ENCODE measurements at places on chromosomes 12 and 14.

DNA sequence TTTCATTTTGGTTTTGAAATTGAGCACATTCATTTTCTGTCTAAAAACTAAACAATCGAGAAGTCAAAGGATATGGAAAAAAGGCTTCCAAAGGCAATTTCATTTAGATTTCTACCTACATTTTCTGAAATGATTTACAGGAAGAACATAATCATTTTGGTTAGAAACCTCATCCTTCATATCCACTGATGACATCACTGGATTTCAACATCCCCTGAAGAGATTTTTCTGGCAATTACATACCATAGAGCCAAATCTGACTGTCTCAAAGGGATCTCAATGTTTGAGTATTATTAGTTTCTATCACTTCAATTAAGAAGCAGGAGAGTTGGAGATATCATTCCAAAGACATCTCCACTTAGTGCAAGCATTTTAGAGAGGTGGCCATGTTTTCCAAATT is 137.8 kb downstream of the TTC7B start:
- DNase-seq, result no peak

- DNase-seq, result no peak
Observed at GRCh38 chr12:28876196-28876798, 272.8 kb upstream of the FAR2 start.

DNA sequence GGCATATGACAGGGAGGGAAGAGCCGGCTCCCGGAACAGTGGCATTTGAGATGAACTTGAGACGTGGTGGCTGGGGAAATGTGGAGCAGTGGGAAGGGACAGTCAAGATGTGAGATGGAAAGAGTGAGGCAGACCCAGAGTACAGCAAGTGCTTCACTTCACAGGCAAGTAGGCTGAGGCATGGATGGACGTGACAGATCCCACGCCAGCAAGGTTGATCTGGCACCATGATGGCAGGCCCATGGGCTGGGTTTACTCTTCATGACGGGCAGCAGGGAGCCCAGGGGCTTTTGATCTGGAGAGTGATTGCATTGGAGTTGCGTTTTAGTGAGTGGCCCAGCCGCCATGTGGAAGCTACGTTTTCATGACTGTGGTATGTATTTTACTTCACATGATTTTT is 17.9 kb upstream of the EML1 start:
- DNase-seq, result no peak

- no peak for DNase-seq
Observed at GRCh38 chr12:52590021-52590420, 11.2 kb downstream of the KRT72 start.

DNA sequence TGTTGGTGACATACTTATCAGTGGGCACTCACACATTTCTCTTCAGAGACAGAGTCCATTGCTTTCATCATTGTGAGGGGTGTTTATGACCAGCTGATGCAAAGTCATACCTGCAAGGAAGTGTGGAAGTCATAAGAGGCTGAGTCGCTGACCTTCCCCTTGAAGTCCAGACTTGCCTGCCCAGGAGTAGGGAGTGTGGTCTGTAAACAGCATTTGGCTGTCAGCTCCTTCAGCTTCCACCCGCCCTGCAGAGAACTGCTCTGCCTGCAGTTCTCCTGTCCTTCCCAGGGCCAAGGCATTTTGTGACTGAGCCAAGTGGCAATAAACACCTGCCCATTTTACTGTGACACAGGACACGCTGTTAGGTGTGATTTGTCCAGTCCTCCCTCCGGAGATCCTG is 801.3 kb downstream of the BCL11B start:
- no peak for DNase-seq

GRCh38 chr12:122031342-122032216 is 9.9 kb downstream of the BCL7A start:
- peak; percentile 67 for DNase-seq

DNA sequence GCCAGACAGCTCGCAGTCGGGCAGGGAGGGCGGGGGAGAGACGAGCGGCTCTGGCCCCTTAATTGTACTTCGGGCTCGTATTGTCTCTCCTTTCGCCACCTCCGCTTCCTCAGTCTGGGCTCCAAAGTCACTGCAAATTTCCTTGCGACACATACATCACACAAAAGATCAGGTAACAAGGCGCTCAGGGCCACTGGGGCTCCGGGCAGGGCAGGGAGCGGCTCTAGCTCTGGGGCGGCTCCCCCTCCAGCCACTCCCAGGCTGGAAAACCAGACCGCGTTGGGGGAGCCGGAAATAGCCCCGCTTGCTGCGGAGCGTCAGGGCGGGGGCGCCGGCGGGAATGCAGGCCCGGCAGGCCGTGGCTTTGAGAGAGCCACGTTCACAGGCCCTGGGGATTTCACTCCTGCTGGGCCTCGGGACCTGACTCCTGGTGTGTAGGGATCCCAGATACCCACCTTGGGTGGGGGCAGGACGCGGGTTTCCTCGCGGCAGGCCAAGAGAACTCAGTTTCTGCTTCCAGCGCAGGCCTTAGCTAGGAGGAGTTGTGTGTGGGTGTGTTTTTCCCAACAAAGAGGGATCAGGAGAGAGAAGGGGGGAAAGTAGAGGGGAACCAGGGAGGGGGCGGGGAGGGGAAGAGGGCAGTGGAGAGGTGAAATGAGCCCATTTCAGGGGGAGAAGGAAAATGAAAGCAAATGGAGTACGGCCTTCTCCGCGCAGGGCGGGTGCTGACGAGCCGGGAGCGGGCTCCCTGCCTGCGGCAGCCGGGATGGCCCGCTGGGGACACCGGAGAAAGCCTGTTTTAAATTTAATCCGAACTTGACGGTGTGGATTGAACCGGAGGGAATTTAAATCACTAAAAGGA is 4.4 kb upstream of the HOXC9 start:
- DNase-seq, result no peak

- DNase-seq, result no peak
Observed at GRCh38 chr12:115129727-115130126, 445.8 kb upstream of the TBX3 start.

DNA sequence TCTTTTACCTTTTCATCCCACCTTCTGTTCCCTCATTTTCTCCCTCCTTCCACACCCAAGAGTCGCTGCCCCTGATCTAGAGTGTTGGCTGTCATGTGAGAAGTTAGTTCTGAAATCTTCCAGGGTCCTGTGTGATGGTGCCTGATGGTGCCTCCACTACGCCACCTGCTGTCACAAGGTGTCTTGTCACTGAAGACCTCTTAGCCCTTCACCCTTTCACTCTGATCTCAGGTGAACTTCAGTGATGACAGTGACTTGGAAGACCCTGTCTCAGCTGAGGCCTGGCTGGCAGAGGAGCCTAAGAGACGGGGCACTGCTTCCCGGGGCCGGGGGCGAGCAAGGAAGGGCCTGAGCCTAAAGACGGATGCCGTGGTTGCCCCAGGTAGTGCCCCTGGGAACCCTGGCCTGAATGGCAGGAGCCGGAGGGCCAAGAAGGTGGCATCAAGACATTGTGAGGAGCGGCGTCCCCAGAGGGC is 7.6 kb upstream of the PFDN5 start:
- peak; percentile 49 for DNase-seq

- no peak for DNase-seq
Observed at GRCh38 chr14:32345311-32345791, 16.3 kb downstream of the AKAP6 start.

DNA sequence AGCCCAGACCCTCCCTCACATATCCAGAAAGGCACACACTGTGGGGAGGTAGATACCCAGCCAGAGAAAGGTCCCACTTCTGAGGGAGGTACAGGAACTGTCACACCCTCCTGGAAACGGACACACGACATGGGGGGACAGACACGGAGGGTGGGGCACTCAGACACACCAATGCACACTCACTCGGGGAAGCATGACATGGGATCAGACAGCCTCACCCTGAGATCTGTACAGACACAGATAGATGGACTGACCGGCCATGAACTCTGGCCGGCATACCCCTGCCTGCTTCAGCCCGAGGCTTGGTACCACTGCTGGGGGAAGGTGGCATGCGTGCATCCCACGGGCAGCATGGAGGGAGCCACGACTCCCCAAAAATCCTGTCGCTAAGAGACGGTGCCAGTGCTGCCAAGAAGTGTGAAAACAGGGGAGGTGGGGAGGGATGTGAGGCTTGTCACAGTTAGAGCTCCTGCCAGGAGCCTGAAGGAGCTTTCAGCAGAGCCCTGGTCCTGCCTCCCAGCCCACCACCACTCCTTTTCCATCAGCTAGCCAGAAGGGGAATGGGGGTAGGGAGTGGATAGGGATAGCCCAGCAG is 571 bp downstream of the CPNE6 start:
- no peak for DNase-seq

- no peak for DNase-seq
Observed at GRCh38 chr14:81311141-81311540, 89.0 kb downstream of the STON2 start.

DNA sequence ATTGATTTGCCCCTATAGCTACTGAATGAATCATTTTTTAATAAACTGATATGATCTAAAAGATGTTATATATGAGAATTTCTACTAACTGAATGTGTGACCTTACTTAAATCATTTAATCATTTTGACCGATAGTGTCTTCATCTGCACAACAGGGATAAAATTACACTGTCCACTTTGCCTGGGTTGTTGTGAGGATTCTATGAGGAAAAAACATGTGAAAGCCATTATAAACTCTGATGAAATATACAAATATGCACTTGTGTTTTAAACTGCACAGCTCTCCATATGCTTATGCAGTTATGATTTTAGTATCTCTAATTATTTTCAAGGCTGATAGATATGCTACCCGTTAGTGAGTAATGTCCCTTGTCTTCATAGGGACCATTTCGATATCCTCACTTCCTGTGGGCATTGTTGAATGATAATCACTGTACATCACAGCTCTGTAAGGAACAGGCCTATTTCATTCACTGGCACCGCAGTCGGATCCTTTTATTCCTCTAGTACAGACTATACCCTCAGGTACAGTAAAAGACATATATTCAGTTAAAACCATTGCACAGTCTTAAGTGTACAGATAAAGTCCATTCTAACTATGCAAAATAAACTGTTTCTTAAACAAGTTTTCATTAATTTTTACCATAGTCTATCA is 88.7 kb upstream of the RAP1B start:
- DNase-seq, result no peak
